Non-pigmented ciliary epithelial cell (primary cell): ENCODE measurements at places on chromosomes 1 and 21.

- DNase-seq: no peak
These were observed 455.2 kb upstream of the RUNX1 start for GRCh38 chr21:35504277-35504676.

- DNase-seq: no peak
These were observed 271.3 kb downstream of the PTBP2 start for GRCh38 chr1:96992871-96993270.

DNA sequence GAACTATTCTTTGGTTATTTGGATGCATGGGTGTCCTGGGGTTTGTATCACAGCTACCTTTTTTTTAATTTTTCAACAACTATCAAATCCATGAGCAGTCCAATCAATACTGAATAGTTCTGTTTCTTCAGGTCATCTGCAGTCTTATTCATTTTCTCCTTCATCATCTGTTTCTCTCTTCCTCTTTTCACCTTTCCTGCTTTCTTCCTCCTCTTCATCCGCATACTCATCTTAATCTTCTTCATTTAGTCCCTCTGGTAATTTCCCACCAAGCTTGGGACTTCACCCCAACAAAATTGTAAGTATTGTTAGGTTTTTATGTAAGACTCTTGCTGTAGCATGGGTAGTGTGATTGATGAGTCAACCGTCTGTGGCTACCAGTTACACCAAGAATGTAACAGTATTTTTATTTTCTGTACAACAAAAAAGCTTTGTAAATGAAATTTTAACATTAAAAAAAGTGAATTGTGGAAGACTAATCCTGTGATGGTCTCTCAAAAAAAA, 184.1 kb upstream of the RNPC3 start:
- no peak for DNase-seq

DNA sequence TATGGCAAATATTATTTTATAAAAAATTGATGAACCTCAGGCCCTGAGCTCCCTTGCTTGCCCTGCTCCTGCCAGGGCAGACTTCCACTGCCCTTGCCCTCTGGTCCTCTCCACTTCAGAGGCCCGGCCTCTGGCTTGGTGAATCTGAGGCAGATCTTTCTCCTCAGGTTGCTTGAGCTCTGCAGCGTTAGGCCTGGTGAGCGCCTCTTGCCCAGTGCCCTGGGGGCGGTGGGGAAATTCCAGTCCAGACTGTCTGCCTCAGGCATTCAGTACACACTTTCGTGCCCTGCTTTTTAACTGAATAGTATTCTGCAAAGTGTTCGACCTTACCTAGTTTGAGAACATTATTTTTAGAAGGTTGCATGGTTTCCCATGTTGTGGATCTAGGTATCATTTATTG, 98.2 kb downstream of the PCBP3 start:
- DNase-seq: no peak

DNA sequence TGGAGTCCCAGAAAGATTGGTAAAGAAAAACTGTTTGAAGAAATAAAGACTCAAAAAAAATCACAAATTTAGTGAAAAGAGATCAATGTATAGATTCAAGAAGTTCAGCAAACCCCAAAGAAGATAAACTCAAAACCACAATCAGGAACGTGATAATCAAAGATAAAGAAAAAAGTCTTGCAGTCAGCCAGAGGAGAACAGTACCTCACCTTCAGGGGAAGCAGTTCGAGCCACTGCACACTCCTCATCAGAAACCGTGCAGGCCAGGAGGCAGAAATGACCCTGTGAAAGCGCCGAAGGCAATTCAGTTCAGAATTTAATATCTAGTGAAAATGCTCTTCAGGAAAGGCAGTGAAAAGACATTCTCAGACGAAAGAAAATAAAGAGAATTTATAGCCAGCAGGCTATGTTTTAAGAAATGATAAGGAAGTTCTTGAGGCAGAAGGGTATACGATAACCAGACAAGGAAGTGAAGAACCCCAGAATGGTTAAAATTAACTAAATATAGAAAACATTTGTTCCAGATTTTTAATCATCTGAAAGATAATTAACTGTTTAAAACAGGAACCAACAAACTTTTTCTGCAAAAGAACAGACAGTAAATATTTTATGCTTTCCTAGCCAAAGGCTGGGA, 13.5 kb upstream of the SUMO3 start:
- no peak for DNase-seq

GRCh38 chr21:33064623-33065390, 5.1 kb upstream of the OLIG1 start:
- no peak for DNase-seq

GRCh38 chr1:228293816-228294500, 86.1 kb downstream of the OBSCN start:
- DNase-seq: no peak

DNA sequence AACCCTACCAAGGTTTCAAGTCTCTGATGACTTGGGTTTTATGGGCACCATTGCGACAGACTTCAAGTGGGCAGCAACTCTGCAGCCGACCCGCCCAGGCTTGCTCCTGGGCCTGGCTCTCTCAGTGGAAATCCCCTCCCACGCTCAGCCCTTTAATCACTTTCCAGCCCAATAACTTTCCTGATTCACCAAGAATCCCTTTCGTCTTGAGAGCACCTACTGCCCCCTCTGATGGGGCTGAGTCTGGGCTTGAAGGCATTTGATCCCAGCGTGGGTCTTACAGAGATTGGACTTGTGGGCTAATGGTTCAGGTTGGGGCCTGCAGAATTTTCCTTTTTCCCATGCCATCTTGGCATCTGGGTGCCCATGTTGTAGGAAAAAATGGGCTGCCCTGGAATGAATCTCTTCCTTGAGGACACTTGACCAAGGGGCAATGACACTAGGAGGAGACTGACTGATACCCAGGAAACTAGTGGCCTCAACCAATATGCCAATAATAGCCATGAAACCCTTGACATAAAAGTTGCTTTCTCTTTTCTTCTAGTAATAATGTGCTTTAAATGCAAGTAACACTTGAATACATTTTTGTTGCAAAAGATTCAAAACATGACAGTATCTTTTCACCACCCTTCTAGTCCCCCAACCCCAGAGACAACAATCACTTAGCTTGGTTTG, 7.8 kb upstream of the PHLDA3 start:
- DNase-seq: no peak

- no peak for DNase-seq
These were observed 9.2 kb downstream of the NR5A2 start for GRCh38 chr1:200036619-200037270.

DNA sequence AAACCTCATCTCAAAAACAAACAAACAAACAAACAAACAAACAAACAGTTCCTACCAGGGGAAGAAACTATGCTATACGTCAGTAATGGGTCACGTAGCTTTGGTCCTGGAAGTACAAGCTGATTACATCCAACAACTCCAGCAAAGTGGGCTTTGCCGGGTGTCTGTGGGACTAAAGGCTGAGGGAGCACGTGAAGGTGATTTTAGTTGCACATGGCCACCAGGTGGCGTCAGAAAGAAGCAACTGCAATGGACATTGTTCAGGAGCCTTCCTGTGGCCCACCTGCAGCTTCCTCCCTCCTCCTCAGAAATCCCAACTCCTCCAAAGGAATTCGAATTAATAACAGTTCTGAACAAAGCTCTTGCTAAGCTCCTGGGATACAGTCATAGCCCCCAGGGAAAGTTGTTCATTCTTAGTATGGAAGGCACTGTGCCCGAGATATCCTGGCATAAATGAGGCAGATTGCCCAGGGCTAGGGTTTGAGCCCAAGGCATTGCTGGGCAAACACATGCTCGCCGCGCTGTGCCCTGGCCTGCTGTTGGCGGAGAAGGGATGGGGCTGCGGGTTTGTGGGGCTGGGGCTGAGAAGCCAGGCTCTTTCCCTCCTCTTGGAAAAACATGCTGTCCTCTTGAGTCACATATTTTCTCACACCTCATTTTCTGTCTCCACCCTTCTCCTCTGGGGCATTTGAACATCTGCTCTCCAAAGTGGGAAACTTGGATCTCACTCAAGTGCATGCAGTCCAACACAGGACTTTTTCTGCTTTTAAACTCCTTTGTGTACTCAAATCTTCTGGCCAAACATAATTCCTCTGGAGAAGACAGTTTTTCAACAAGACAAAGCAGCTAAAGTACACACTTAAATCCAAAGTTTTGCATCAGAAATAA, 28.6 kb downstream of the AKNAD1 start:
- no peak for DNase-seq

- no peak for DNase-seq
These were observed 43.7 kb downstream of the FMO3 start for GRCh38 chr1:171134204-171134923.

DNA sequence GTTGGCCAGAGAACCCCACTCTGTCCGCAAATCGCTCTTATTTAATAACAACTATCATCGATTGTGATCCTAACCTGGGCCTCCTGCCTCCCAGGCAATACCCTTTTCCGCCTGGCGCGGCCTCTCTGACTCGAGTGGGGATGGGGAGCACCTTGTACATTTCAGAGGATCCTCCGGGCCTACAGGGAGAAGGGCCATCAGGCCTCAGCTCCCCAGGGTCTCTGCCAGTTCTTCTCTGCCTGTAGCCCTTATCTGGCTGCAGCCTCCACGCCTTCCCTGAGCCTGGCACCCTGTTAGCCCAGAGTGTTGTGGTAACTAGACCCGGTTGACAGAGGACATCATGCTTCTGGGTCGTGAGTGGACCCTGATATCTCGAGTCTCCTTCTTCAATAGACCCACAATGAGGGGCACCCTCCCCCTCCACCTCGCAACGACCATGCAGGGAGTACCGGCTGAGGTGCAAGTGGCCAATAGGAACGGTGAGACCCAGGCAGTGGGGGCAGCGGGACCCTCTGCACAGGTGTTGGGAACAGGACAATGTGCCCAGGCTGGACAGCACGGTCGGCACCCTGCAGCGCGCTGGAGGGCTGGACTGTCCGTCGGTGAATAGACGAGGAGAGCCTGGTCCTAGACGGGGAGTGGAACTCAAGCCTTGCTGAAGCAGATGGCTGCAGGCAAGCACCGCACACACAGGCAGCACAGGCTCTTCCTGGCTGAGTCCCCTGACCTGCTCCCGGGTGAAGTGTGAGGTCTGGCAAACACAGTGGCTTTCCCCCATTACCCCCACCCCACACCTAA, 7.1 kb upstream of the CRYBG2 start:
- DNase-seq: no peak

- no peak for DNase-seq
These were observed 386.8 kb downstream of the KCNH1 start for GRCh38 chr1:210747112-210747511.

- no peak for DNase-seq
These were observed 177.6 kb upstream of the DPYD start for GRCh38 chr1:98098473-98098872.
